Uterine smooth muscle cell (primary cell): ENCODE measurements at places on chromosomes 13 and 19. TPM values are rescaled to one million over a fixed set of nuclear protein-coding genes. Genes with fewer than 3 reads are reported as not detected.

ANGPTL4 gene
- 1.9 and 2.4 TPM in 2 replicates for total RNA-seq

ZIK1 gene
- 4.7 and 9.2 TPM in 2 replicates for total RNA-seq

C19orf85 gene
- not detected in 2 replicates for total RNA-seq

ZNF568 gene
- total RNA-seq: 11.4 and 13.5 TPM in 2 replicates

TEX29 gene
- total RNA-seq: not detected in 2 replicates

TRPC4 gene
- 4.2 and 4.8 TPM in 2 replicates for total RNA-seq

WBP4 gene
- total RNA-seq: 13.8 and 15.2 TPM in 2 replicates

APOE gene
- 1.4 and 9.6 TPM in 2 replicates for total RNA-seq

GJA3 gene
- total RNA-seq: 0.44 and 0.87 TPM in 2 replicates
